ENCODE measurements at places on chromosomes 1 and 21.

GRCh38 chr21:42153746-42154145 lies 65.2 kb upstream of the ABCG1 start:
- DNase-seq = no peak

- DNase-seq = no peak
Observed at GRCh38 chr1:160744852-160745520, 5.9 kb downstream of the SLAMF7 start.

- no peak for DNase-seq
Observed at GRCh38 chr1:229047840-229048620, 222.9 kb upstream of the RAB4A start.

DNA sequence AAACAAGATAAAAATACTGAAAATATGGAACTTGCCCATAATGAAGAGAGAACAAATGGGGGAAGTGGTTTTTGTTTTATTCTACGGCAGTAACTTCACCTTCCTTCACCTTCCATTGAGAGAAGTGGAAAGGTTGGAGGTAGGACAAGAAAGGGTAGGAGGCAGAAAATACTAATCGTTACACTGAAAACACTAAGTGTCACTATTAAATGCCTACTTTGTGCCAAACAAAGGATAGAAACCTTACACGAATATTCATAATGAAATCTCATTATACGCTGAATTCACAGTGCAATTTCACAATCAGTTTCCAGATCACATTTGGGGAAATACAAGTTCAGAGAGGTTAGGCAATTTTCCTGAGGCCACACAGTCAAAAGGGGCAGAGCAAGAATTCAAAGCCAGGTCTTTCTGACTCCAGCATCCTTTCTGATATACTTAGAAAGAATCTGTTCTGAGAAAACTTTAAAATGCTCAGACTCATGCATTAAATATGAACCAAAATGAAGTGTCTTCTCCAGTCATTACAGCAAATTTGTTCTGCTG lies 3.0 kb downstream of the TIAM1 start:
- DNase-seq = no peak

GRCh38 chr1:202107321-202107761 lies 15.4 kb upstream of the GPR37L1 start:
- DNase-seq = no peak

DNA sequence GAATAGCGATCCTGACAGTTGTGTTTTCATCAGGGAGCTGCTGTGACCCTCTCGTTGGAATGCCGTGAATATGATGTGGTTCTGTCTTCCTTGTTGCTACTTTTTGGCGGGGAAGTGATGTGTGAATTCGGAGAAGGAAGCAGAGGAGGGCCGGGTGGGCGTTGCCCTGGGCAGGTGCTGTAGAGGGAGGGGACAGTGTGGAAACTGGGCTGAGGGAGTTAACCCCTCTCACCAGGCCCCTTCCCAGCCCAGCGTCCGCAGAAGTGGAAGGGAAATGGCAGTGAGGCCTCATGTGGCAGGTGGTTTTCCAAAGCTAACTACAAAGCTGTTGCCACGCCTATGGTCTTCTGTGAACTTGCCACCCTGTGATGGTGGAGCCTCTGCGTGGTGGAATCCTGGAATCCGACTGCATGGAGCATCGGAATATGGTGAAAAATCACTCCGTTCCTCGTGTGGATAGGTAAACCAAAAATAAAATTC lies 227.9 kb downstream of the DYRK1A start:
- no peak for DNase-seq

GRCh38 chr21:37592496-37592895 lies 225.9 kb downstream of the DYRK1A start:
- no peak for DNase-seq

DNA sequence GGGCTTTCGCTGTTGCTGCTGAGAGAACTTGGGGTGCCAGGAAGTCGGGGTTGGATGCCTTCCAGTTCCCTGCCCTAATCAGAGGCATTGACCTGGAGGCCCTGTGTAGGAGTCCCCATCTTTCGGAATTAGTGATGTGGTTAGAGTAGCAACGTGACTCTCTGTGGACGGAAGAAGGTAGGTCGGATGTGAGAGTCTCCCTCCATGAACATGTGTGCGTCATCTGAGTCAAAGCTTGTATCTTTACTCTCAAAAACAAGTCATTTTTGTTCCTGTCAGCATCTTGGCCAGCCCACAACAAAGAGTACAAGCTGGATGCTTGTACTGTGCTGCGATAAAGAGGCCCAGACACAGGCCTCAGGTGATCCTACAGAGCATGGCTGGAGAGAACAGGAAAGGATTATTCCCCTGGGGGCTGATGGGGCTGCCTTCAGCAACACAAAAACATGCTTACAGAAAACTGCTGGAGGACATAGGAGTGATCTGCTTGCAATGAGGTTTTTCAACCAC lies 31.0 kb upstream of the IL10 start:
- DNase-seq = no peak

- DNase-seq = peak; percentile 20
Observed at GRCh38 chr1:158527190-158527815, 26.9 kb downstream of the OR6Y1 start.

DNA sequence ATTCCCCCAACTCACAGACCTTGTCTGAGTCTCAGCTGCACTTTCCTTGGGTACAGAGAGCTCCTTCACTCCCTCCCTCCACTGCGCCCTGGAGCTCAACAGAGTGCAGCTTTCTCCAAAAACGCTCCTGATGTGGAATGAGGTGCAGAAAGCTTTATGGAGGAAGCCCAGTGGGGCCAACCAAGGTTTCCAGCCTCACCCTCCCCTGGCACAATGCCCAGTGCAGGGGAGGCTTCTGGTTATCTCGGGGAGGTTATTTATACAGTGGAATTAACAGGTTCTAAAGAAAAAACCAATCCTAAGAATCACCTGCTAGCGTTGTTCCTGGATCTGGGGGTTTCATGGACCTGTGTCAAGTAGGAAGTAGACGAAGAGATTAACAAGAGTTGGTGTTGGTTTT lies at the start of gene ITLN1:
Gene ITLN1, minus strand, starts transcription at position 139 of the 400 bp plus-strand sequence. CDS start 303 bp downstream, outside the sequence.
- no peak for DNase-seq

GRCh38 chr1:223732993-223733798 lies 20.9 kb downstream of the CAPN2 start:
- no peak for DNase-seq

GRCh38 chr1:42130061-42130660 lies 23.0 kb upstream of the GUCA2B start:
- DNase-seq = no peak

DNA sequence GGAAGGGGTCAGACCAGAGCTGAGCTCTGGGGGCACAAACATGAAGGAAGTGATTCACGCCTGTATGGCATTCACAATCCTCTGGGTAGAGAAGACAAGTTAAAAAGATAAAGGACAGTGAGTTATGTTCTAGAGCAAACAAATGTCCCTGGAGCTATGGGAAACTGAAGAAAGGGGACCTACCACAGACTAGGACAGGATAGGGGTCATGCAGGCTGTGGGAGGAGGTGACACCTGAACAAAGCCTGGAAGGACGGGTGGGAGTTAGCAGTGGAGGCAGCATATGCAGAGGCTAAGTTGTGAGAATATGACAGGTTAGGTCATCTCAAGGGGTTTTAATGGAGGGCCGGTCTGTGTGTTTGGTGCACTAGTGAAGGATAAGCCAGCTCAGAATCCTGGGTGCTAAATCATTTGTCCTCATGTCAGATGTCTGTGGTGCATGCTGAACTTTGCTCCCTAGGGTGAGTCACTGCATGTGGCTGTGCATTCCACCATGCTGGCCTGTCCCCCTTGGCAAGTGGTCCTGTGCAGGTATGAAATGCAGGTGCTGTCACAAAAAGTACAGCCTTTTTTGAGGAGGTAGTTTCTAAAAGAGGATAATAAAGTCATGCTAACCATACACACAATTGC lies 28.5 kb downstream of the TNN start:
- no peak for DNase-seq

DNA sequence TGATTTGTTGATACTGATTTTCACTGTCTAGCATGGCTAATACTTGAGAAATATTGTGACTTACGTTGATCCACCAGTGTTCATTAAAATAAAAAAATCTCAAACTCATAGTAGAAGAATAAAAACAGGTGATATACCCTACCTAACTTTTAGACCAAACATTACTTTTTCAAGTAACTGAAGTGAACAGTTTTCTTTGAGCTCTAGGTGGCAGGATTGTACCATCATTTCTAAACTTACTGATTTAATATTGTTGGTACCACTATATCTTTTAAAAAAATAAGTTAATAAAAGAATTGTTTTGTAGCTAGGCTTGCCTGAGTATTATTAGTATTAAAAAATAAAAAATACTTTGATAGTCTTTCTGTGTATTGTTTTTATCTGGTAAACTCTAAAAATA lies 21.5 kb downstream of the CDC73 start:
- no peak for DNase-seq

- DNase-seq = no peak
Observed at GRCh38 chr1:44696789-44697345, 22.4 kb downstream of the ARMH1 start.

DNA sequence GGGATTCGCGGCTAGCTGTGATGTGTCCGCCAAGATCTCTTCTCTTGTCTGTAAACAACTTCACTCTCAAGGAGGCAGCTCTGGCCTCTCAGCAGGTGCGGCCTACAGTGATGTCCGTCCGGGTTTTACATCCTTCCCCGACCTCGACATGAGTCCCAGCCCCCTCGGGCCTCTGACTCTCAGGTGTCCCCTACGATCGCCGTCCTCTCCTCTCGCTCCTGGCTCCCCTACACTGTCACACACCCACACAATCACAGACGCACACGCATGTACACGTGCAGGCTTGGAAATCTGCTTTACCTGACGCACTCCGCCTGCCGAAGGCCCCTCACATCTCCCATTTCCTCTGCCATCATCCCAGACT lies 797 bp upstream of the RSPH1 start:
- DNase-seq = no peak

DNA sequence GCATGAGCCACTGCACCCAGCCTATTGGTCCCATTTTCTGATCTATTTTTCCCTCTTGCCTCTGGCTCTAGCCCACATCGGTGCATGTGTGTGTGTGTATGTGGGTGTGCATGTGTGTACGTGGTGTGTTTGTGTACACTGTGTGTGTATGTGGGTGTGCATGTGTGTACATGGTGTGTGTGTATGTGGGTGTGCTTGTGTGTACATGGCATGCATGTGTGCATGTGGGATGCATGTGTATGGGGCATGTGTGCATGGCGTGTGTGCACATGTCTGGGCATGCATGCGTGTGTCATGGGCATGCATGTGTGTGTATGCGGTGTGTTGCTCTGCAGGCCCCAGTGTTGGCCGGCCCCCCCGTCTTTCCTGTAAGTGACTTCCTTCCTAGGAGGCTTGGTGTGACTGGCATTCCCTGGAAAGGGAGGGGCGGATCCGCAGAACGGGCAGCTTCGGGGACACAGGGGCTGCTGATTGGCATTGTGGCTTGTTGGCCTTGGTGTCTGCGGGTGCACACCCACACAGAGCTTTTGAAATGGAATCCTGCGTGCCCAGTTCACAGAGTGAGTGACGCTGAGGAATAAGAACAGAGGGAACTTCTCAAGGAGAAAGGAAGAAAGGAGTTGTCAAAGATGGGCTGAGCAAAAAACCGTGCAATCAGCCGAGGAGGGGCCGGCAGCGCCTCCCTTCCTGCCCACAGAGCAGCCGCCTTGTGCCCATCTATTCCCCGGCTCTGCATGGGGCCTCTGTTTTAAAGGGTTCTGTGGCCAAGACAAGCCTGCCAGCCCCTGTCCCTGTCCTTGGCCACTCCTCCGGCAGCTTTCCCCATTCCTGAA lies 8.0 kb downstream of the PDXK start:
- DNase-seq = no peak

- peak; percentile 35 for DNase-seq
Observed at GRCh38 chr21:41361786-41362604, at the start of gene MX2. Gene MX2 (plus strand): TSS chr21:41362027. CDS start chr21:41376907, 14,880 bp downstream.

GRCh38 chr1:59570524-59570923 lies 244.2 kb upstream of the HOOK1 start:
- DNase-seq = no peak

GRCh38 chr1:51534447-51534846 lies 15.4 kb upstream of the EPS15 start:
- no peak for DNase-seq

Data from RWPE1 (cell line).